CD8-positive, alpha-beta T cell (primary cell): ENCODE measurements at places on chromosomes 2 and 18.

DNA sequence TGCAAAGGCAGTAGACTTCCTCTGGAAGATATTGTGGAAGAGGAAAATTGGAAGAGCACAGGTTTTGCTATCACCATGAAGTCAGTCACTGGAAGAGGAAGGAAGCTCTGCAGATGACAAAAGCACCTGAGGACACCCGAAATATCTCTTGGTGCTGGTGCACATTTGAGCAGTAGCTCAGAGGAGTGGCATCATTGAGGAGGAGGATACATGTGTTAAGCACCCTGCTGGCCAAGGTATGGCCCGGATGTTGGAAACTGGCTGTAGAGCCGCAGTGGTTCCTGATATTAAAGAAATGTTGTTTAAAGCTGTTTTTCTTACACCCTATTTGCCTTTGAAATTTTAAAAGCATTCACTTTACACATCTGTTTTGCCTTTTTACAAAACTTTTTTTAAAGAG is 32.7 kb upstream of the SCYGR2 start:
- DNase-seq = no peak

DNA sequence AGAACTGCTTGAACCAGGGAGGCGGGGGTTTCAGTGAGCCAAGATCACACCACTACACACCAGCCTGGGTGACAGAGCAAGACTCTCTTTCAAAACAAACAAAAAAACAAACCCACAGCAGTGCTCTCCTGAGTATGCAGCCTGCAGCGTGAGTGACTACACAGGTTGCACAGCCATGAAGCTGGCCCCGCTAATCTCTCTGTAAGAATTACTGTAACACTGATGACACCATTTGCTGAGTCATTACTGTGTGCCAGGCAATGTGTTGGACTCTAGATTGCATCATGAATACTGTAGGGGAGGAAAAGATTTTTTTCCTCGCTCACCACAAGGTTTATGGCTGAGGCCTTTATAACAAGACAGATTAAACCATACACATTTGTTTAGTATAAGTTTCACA is 118.6 kb upstream of the ATP8B1 start:
- DNase-seq = no peak

DNA sequence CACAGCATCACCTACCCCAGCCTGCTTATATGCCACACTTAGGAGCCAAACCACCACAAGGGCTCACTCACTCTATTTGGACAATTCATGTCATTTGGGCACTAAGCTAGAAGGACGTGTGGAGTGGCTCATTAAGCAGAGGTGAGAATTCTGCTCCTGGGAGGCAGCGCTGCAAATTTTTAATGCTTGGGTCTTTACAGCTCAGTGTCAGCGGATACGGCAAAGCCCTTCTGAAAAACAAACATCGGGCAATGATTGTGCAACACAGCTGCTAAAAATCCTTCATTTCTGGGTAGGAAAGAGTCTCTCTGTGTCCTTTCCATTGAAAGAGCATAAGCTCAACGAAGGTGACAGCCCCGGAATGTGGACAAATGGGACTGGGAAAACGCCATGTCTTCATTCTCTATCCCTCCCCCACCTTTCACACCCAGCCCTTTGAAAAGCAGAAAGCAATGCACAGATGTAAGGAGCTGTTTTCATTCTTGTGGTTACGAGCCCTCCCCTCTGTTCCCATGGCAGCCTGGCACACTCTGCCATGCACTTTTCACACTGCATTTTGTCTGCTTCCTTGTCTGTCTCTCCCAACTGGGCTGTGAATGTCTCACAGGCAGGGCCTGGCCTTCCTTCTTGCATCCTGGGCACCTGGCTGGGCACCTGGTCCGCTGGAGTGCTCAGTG is 16.0 kb downstream of the TMEM177 start:
- DNase-seq = no peak

DNA sequence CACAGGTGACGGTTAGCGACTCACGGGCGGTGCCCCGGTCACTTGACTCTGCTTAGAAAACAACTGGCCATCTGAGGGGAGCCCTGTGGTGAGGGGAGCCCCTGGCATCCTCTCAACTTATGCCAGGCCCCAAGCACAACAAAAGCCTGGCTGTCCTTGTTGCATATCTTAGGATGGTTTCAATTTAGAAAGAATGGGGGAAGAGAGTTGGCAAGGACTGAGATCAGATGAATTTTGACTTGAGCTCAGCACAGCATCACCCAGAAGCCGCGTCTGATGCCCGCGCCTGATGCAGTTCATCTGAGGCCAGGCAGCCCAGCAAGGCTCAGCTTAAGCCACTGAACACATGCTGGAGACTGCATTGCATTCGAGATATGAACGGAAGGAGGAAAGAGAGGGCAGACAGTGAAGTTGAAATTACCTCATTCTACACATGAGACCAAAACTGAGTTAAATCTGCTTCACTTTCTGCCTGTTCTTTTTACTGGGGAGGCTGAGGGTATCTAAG is 36.8 kb downstream of the MYT1L start:
- no peak for DNase-seq

DNA sequence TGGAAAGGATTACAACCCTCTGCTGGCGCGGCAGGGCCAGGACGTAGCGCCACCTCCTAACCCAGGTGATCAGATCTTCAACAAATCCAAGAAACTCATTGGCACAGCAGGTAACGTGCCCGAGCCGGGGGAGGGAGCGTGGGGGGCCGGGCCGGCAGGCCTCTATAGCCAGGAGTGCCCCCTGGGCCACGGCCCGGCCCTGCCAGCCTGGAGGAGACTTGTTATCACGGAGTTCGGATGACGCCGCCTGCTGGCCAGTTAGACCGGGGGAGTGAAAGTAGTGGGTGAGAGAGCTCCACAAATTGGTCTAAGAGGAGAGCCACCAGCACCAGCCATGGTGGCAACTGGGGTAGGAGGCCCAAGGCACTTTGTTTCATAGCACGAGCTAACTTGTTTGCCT is 8.6 kb upstream of the TMEM214 start:
- DNase-seq = no peak

- DNase-seq = no peak
These were observed 264.7 kb downstream of the CYP26B1 start for GRCh38 chr2:71882949-71883472.

DNA sequence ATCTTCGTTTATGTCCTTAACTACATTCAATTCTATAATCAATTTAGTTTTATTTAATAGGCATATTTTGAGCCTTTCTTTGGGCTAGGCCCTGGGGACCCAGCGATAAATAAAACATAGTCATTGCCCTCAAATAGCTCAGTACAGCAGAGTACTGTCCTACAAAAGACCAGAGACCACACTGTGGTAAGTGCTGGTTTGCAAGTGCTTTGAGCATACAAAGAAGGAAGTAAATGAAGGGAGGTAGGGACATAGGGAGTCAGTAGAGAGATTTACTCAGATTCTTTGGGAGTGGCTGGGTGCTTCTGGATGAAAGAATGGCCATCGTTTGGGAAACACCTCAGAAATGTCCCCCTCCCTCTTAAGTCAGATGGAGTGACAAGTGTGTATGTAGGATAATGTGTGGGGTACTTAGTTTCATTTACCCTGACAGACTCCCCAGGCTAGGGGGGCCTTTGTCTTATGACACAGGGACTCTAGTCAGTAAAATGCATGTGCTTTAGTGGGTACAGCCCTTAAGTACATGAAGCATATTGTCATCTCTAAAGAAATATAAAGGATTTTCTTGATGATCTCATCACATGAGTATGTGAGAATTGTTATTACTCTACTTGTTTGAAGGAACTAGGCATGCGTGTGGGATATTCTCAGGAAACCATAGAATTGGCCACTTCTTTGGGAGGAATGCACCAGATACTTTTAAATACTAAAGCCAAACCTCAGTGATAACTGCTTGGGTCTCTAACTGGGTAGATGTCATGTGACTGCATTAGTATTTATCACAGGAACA is 35.1 kb downstream of the MAPRE2 start:
- DNase-seq = no peak

- no peak for DNase-seq
These were observed 3.2 kb downstream of the UBE2E3 start for GRCh38 chr2:180983468-180984242.

DNA sequence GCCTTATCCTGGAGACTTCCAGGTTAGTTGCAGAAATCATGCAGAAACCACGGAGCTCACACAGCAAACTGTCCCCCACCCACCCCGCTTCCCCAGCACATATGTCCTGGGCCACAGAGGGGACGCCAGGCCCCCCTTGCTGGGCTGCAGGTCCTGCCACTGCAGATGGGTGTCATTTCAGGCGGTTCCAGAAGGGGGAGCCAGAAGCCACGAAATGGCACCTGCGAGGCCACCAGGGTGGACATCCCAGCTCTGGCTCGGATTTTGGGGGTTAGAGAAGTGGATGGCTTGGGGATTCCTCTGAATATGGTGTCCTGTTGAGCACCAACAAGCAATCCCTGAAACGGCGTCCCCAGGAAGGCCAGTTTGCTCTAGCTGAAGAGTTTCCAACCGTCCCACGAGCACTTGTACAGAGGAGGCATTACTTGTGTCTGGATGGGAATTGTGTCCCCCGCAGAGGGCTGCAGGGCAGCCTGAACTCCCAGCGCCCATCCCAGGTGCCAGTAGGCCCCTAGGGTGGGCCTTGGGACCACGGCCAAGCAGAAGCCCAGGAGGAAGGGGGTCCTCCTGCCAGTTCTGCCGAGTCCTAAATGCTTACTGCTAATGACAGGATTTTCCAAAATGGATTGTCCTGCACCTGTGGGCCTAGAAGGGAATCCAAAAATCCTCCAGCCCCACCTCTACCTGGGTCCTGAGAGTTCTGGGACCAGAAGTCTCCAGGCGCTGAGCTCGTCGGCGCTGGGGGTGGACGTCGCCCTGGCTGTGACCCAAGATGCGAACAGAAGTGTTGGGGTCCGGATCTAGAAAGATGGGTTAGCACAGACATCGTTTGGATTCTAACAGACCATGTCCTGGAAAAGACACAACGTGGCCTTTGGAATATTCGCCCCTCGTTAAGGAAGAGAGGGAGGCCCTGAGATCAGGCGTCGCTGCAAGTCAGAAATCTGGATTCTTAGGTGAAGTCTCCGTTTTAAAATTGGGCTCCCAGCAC is 14.6 kb upstream of the NFATC1 start:
- DNase-seq = peak; percentile 54

- no peak for DNase-seq
These were observed 117.1 kb downstream of the RNF144A start for GRCh38 chr2:7034303-7034702.

GRCh38 chr2:191499050-191499449 is 178.9 kb upstream of the NABP1 start:
- DNase-seq = no peak

DNA sequence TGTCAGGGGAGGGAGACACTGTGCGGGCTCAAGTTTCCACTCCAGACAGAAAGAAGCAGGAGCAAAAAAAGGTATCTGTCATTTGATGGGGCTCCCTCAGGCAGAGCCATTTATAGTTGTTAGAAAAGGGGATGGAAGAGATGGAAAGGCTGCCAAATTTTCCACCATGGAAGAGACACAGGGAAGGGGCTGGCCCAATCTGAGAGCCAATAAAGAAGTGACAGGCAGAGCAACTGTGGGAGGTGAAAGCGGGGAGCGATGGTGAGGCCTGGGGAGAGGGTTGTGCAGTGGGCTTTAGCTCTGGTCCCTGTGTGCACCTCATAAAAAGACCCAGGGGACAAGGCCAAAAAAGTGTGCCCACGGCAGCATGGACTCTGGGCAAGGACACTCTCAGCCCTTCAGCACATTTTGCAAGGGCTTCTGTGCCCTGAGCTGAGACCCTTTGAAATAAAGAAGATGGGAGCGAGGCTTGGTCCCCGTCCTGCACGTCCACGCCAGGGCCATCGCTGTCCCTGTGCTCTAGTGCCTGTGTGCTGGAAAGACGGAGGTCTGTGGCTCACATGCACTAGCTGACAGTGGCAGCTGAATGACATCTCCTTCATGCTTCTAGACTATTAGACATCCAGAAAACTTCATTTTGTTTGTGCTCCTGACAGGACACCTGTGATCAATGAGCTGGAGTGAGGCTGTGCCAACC is 456.7 kb upstream of the HS6ST1 start:
- DNase-seq = no peak

GRCh38 chr2:5562426-5562825 is 129.8 kb upstream of the SOX11 start:
- DNase-seq = no peak
